Activated T-cell treated with anti-CD3 and anti-CD28 coated beads for 24 hours (primary cell): ENCODE measurements at places on chromosomes 6 and 20.
A peak's percentile ranks its signal among the peaks of the same experiment; 100 is the strongest.

GRCh38 chr20:6053064-6053775 lies 640 bp downstream of the LRRN4 start:
- DNase-seq: no peak

- peak; percentile 13 for DNase-seq
Measured at GRCh38 chr6:135159531-135159930, 21.6 kb upstream of the MYB start.

GRCh38 chr6:104728448-104728847 lies 131.3 kb downstream of the HACE1 start:
- no peak for DNase-seq

DNA sequence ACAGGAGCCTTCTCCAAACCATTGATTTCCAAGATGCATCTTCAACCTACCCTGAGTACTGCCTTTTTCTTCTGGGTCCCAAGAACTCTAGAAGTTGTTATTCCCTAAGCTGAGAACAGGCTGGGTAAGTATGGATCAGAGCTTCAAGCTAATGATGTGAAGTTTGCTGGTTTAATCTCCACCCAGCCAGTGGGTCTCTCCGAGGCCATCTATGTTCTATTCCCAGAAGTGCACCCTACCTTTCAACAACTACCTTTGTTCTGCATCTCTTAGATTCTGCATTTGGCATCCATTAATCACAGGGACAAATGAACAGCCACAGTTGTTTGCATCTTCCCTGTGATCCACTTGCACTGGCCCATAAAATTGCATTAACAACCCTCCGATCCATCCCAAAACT lies 246.2 kb downstream of the HIVEP2 start:
- DNase-seq: no peak

DNA sequence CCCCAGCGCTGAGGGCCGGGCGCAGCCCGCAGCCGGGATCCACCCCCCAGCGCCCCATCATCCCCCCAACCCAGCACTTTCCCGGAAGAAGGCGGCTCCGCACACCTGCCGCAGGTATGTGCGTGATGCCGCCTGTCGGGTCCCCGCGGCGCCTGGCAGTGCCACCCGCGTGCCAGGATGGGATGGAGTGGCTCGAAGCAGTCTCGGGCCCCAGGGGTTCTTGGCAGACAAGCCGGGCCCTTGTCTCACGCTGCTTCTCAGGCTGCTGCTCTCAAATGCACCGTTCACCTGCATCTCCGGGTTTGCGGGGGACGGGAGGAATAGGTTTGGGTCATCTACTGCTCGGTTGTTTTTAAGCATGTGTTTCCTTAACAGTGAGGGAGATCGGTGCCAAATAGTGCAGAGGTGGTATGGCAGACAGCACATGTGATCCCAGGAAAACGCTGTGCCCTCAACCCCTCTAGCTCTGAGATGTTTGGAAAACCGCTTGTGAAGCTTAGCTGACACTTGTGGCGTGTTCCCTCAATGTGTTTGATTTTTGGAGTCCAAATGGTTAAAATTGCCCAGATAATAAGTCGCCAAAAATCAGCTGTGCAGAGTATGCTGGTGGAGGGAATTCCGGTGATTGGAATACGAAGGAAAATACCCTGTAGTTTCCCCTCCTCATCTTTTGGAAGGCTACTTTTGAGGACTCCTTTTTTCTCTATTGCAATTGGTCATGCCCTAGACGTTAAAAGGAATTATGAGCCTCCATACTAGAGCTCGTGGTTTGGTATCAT lies 926 bp downstream of the MYLIP start:
- peak; percentile 8 for DNase-seq

DNA sequence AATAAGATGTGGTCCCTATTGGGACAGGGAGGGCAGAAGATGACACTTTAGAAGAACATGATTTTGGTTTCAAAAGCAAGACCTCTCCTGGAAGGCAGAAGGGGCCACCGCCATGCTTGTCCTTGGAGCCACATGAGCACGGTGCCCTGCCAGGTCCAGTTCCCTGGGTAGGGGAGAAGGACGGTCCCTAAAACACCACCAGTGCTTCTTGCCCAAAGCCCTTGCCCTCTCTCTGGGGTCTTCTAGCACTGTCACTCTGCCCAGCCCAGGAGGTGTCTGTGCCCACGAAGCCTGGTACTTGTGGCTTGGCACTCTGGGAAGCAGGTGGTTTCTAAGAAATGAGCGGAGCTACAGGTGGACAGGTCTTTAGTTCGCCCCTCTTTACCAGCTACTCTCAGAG lies 46.0 kb downstream of the PLCG1 start:
- no peak for DNase-seq

DNA sequence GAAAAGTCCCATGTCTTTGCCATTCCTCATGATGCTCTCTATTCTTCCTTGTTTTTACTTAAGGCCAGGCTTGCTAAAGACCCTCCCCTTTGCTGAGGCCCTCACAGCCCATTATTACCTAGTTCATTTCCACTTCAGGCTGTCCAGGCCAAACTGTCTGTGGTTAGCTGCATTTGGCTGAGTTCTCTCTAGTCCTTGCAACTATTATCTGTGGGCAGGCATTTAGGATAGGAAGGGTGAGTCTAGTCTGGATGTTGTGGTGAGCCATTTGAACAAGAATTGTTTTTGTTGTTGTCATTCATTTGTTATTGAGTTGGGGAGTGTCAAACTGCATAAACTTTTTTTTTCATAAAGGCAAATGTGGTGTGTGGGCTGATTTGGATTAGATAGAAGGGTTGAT lies 182.4 kb downstream of the CD109 start:
- DNase-seq: no peak

GRCh38 chr20:7094438-7094997 lies 327.0 kb downstream of the BMP2 start:
- no peak for DNase-seq

- no peak for DNase-seq
Measured at GRCh38 chr6:149891259-149891658, 6.7 kb downstream of the RAET1E start.
